HT-29 (cell line): ENCODE measurements at places on chromosomes 3 and 15.

DNA sequence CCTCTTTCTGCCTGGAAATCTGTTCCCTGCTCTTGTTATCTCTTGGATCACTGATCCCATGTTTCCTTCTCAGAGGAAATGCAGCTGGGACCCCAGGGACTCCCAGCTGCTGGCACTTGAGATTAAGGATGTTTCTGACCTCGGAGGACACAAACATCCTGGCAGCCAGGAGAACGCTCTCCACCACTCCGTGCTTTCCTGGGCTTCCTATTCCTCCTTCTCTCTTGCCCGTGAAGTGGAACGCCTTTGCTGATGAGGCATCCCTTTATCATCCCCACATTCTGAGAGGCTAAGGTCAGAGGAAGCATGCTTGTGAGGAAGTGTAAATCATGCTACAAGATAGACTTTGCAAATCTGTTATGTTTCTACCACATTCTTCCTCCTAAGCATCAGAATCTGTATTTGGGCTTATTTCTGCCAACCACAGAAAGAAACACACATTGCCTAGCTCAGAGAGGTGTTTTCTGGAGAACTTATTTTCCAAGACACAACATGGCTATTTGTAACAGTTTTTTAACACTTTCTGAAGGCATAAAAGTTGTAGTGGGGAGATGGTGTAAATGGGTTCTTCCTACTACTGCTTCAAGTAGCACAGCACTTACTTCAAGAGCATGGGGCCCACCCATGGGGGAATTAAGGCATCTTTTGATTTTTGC, 25.6 kb upstream of the LDHAL6B start:
- no peak for DNase-seq

GRCh38 chr3:14391033-14391432, 11.4 kb upstream of the SLC6A6 start:
- no peak for DNase-seq

DNA sequence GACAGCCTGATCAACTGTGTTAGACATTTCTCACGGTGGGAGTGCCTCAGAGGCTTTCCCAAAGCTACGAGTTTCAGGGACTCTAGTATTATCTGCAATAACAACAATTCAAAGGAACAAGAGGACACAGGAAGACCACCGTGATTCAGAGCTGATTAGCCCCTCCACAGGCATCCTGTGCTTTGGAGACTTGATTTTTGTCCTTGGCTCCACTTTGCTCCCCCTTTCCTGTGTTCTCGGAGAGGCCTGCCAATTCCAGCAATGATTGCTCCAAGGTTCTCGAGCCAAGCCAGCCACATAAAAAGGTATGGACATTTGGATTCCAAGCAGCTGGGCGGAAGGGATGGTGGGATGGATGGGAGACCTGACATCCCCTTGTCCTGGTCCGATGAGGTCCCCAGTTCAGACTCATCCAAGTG, 14.3 kb downstream of the EHD4 start:
- DNase-seq, result no peak

DNA sequence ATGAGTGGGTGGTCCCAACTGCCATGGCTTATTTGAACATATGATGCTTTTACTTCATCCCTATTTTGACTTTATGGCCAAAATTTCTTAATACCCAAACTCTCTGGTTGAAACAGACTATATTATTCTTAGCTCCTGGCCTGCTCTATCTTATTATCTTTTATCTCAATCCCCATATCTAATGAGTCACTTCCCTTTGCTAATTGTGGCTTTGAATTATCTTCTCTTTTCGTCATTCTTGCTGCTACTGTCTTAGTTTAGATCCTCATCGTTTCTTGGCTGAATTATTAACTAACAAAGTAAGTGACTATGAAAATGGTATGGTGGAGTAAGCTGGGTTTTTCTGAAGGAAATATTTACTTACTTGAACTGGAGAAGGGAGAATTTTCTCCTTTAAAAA, 28.2 kb upstream of the DNAJC19 start:
- no peak for DNase-seq

DNA sequence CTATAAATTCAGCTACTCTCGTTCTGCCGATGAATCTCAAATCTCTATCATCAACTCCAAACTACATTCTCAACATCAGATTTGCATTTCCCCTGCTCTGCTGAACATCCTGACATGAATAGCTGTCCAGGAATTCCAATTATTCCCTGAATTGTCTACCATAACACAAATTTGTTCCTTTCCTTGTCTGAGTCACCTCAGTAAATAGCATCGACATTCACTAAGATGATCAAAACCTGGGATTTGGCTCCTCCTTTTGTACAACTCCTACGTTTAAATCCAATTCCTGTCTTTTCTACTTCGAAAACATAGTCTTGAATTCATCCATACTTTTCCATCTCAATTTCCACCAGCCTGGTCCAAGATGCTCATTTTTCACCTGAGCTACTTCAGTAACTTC, 107.0 kb downstream of the GREM1 start:
- DNase-seq, result no peak

- DNase-seq, result no peak
Measured at GRCh38 chr3:111283165-111283564, 211.5 kb downstream of the NECTIN3 start.

- no peak for DNase-seq
Measured at GRCh38 chr3:150921209-150921608, 16.0 kb upstream of the MINDY4B start.

DNA sequence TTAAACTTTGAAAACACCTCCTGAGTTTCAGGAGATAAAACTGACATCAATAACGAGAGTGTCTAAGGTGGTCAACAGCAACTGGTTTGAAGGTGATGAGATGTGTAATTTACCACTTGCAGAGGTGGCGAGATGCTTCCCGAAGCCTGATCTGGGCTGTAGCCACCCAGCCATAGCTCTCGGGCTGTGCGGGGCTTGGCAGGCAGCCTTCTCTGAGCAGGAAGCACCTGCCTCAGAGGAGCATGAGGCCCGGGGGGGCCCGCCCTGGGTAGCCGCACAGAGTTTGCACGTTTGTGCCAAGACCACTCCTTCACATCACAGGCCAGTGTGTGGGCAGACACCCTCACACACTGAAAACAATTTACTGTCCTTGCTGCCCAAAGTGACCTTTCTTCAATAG, 220.3 kb downstream of the CACNA2D3 start:
- no peak for DNase-seq

GRCh38 chr15:38631119-38632075, 66.8 kb upstream of the RASGRP1 start:
- no peak for DNase-seq

DNA sequence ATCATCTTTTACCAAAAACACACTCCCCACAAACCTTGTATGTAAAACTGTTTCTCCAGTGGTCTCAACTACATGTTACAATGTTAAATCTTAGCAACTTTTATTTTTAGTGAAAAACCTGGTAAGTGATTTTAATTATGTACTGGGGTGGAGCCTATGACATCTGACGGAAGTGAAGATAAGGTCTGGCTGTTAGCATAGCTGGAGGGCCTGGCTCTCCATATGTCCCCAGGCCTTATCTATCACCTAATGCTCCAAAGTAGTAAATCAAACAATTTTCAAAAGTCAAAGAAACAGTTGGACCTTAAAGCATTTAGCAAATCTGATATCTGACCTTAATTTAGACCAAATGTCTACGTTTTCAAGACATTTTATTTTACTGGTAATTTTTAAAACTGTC, 173.6 kb upstream of the SMAD3 start:
- DNase-seq, result no peak

DNA sequence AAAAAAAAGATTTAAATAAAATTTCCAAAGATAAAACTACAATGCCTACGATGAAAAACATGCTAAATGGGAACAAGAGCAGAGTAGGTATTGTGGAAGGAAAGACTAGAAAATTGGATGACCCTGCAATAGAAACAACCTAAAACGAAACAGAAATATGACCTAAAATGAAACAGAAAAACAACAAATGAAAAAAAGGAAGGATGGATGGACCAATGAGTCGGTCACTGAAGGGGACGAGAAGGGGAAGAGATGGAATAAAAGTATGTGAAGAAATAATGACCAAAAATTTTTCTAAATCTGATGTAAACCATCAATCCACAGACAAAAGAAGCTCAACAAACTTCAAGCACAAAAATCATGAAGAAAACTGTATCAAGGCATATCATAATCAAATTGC, 44.8 kb downstream of the TBC1D2B start:
- no peak for DNase-seq

GRCh38 chr3:188090620-188091309, 63.2 kb upstream of the LPP start:
- DNase-seq, result no peak
